ENCODE measurements at places on chromosomes 5 and 9.

GRCh38 chr5:132009706-132010405 lies 1.6 kb downstream of the ACSL6 start:
- DNase-seq: no peak

DNA sequence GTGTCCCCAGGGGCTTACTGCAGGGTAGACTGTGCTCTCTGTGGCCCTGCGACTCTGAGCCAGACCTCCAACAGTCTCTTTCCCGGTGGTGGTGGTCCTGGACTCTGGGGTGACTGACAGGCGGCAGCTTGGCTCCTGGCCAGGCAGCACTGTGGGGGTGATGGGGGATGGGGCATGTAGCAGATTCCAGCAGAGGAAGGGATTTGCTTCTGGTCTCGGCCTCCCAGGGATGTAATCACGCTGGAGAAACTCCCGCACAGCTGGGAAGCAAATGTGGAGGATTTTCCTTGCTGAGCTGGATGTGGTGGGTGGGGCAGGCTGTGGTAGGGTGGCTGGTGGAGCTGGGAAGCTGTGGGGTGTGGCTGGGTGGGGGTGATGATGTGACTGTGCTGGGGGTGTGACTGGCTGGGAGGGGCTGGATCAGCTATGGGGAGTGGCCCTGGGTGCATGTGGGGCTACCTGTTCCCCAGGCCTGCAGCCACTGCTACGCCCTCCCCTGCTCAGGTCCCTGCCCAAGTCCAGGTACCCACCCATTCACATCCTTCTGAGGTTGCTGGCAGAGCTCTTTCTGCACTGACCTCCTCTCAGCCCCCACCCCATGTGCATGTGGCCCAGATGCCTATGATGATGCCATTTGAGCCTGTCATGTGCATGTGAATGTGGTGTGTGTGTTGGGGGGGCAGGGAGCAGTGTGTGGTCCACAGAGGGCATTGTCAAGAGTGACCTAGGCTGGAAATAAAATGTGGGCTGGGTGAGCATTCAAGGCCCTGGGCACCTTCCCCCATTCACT lies 3.8 kb downstream of the NDST1 start:
- DNase-seq: no peak

- DNase-seq: peak; percentile 2
These were observed 26.0 kb downstream of the TPD52L3 start for GRCh38 chr9:6354072-6354686.

DNA sequence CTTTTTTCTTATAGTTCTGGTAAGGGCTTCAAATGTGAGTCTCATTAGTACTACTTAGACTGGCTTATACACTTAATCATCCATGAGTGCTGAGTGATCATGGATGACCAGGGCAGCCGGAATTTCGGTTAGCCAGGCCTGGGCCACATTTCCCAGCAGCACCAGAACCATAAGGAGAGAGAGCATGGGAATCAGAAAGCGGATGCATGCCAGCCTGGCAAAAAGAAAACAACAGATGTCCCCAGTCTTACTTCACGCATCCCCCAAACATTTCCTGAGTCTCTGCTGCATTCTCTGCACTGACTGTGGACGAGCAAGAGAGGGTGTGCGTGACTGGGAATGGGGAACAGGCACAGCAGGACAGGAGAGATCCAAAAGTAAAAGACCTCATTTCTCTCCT lies 371.1 kb upstream of the ZNF608 start:
- DNase-seq: no peak

DNA sequence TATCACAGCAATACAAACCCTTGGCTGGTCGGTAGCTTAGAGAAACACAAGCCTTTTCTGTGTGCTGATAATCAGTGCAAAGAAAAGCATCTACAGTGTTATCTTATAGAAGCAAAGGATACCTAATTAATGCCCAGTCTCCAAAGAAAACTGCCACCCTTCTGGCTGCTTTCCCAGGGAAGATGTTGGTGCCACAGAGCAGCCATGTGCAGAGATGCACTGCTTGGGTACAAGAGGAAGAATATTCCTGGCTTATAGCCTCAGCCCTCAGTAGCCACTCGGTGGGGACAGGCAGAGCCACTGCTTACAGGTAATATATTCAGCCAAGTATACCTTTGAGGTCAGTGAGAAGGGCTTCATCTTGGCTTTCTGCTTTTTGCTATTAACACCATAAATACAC lies 185.3 kb downstream of the PCSK1 start:
- DNase-seq: no peak
